ENCODE measurements at places on chromosomes 5 and 9.

- no peak for DNase-seq
Observed at GRCh38 chr9:97651646-97652045, 18.0 kb downstream of the NCBP1 start.

- DNase-seq, result no peak
Observed at GRCh38 chr5:1312993-1313833, 18.3 kb upstream of the TERT start.

- DNase-seq, result no peak
Observed at GRCh38 chr9:136310273-136311030, 6.6 kb upstream of the CCDC187 start.

DNA sequence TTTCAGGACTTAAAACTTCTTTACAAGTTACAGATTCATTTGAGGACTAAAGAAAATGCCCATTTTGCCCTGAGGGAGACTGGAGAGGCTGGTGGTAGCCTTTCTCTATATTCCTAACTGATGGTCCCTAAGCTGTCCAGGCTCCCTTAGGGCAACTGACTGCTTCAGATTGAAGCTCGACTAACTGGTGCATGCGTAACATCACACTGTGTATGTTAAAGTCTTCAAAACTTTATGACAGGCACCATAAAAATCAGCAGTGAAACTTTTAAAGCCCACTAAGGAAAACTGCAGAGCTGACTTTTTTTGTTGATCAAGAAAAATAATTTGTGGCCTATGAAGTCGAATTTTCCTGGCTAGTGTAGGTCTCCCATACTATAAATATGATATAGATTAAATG lies 233.0 kb upstream of the RPS23 start:
- no peak for DNase-seq
